OCI-LY7 (cell line): ENCODE measurements at places on chromosomes 11 and 22. TPM values are rescaled to one million over a fixed set of nuclear protein-coding genes. Genes with fewer than 3 reads are reported as not detected.
A peak's percentile ranks its signal among the peaks of the same experiment; 100 is the strongest.

Gene CCDC82
- 43.6 and 47.5 TPM in 2 replicates for total RNA-seq

Gene IGHMBP2
- total RNA-seq = 35.2 and 37.9 TPM in 2 replicates

Gene CCDC87
- total RNA-seq = 0.17 and 0.36 TPM in 2 replicates

Gene NLRP10
- not detected in 2 replicates for total RNA-seq

Gene GAL
- not detected in 2 replicates for total RNA-seq

Gene GGTLC3
- total RNA-seq = not detected in 2 replicates

Gene TEX54
- 0.89 TPM in 1 of 2 replicates, not detected in the other for total RNA-seq

Gene CBX7
- total RNA-seq = 19.6 and 31.5 TPM in 2 replicates

Gene NNMT
- not detected in 2 replicates for total RNA-seq

Gene CRYBB3
- not detected in 2 replicates for total RNA-seq

Gene IL17REL
- not detected in 2 replicates for total RNA-seq

Gene NXPE4
- not detected in 2 replicates for total RNA-seq

Gene BAIAP2L2
- total RNA-seq = 1.9 and 2.4 TPM in 2 replicates

Gene MAML2
- total RNA-seq = 0.15 and 0.26 TPM in 2 replicates

Gene SCN3B
- not detected in 2 replicates for total RNA-seq

Gene HEPACAM
- not detected in 2 replicates for total RNA-seq

Gene ARHGAP8
- not detected in 2 replicates for total RNA-seq

- DNase-seq = no peak
Measured at GRCh38 chr11:117146521-117146920, 2.4 kb downstream of the PAFAH1B2 start.

GRCh38 chr11:99268886-99269285 is 248.1 kb downstream of the CNTN5 start:
- DNase-seq = no peak

DNA sequence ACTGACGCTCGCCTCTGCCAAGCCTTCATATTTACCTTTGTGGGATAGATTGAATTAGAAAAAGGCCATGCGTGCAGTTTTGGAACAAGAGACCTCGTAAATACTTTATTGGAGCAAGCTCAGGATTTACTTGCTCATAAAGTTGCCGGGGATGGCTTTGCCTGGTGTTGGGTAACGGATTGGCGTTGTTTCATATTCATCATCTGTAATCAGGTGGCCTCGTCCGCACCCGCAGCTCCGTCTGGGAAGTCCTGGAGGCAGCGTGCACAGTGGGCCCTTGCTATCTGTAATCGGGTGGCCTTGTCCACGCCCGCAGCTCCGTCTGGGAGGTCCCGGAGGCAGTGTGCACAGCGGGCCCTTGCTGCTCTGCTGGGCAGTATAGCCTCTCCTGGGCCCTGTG is 1209.3 kb downstream of the BRD1 start:
- DNase-seq = no peak

DNA sequence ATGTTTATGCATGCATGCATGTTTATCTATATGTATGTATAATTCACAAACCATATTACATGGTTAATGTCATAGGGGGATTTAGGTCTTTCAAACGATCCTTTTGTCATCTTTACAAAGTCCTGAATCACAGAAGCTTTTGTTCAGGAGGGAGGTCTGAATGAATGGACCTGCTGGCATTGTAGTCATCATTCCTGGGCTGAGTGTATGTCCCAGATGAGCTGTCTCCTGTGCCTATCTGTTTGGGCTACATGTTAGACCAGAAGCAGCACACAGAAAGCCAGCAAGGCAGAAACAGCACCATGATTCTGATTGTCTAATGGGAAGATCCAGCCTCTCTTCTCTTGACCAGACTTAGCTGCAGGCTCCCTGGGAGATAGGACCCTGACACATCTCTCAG is 69.5 kb downstream of the ADM start:
- DNase-seq = no peak

DNA sequence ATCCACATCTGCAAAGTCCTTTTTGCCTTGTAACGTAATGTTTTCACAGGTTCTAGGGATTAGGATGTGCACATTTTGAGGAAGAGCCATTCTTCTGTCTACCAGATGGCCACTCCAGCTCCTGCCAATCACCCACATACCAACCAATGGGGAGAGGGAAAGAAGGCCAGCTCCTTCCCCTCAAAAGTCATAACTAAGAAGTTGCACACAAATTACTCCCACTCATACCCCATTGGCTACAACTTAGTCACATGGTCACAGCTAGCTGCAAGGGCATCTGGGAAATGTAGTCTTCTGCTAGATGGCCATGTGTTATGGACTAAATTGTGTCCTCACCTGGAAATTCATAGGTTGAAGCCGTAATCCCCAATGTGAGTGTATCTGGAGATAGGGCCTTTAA is 15.4 kb upstream of the MYOD1 start:
- peak; percentile 45 for DNase-seq

- DNase-seq = peak; percentile 1
Measured at GRCh38 chr11:44483919-44484610, 81.4 kb upstream of the CD82 start.

GRCh38 chr22:30045494-30045887 is 34.8 kb upstream of the HORMAD2 start:
- no peak for DNase-seq

DNA sequence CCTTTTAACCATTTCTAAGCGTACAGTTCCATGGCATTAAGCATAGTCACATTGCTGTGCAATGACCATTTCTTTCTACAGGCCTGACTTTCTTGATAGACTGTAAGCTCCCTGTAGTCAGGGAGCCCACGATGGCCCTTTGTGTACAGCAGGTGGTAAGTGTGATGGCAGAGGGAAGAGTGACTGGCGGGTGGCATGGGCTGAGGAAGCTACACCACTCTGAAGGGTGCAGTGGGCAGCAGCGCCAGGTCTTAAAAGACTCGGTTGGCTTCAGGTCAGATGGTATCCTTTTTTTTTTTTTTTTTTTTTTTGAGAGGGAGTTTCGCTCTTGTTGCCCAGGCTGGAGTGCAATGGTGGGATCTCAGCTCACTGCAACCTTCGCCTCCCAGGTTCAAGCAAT is 1.6 kb downstream of the PPM1F start:
- DNase-seq = no peak

DNA sequence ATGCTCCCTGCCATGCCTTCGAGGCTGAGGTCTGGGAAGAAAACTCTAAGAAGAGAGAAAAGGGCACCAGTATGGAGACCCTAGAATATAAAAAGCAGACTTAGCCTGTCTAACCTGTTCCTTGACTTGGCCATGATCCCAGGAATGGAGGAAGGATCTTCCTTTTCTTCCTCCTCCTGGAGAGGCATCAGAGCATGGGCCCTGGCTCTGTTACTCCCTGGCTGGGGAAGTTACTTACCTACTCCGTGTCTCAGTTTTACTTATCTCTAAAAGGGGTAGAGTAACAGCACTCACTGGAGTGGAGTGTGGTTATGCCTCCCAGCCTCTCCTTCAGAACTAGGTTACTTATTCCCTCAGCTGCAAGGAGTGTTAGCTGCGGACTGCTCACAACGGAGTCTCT is 55.2 kb upstream of the PHF21A start:
- DNase-seq = no peak

- DNase-seq = no peak
Measured at GRCh38 chr11:59180168-59180776, 8.3 kb downstream of the DTX4 start.

DNA sequence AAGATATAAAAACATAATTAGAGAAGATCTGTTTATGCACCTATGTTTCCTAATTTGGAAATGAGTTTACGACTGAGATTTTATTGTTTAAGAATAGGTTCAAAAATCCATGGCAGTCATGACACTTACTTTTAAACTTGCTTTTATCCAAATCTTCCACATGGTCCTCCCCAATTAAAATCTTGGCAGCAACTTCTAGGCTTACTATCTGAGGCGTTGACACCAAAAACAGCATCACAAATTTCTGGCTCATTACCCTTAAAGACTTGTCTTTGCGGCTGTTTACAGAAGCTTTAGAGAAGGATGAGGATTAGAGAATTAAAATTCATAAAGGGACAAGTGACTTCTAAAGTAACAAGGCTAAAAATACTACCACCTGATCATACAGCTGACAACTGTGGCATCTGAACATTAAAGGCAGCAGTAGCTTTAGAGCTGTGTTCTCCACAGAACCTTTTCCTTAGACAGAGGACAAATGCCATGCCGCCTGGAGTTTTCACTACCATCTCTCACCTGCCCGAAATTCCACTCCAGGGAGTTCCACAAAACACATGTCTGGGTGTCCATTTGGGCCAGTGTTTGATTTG is 6.4 kb downstream of the E2F8 start:
- no peak for DNase-seq

GRCh38 chr11:121212536-121213361 is 79.8 kb upstream of the SC5D start:
- DNase-seq = no peak

- no peak for DNase-seq
Measured at GRCh38 chr11:61172888-61173287, 11.7 kb upstream of the VPS37C start.

GRCh38 chr22:23069502-23070357 is 589 bp upstream of the GNAZ start:
- DNase-seq = peak; percentile 93

DNA sequence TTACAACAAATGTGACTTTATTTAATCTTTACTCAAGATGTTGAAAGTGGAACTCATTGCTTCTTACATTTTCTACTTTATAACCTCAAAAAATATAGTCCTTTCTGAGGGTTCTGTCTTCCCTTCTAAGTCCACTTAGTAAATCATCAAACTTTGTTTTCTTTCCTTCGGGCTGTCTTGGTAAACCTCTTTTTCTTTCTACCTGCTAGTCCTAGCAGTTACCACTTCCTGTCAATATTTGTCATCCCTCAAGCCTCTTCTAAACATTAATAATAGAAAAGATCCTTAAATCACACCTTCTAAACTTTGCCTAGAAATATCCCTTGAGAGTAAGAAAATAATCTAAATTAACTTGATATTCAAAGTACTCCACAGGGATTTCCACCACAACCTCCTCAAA is 580.4 kb downstream of the CNTN5 start:
- no peak for DNase-seq

GRCh38 chr11:1927848-1928469 is 8.5 kb downstream of the TNNT3 start:
- no peak for DNase-seq

GRCh38 chr11:125955856-125956255 is 10.0 kb downstream of the VSIG10L2 start:
- no peak for DNase-seq

- DNase-seq = no peak
Measured at GRCh38 chr22:47899894-47900293, 1137.4 kb downstream of the TBC1D22A start.

DNA sequence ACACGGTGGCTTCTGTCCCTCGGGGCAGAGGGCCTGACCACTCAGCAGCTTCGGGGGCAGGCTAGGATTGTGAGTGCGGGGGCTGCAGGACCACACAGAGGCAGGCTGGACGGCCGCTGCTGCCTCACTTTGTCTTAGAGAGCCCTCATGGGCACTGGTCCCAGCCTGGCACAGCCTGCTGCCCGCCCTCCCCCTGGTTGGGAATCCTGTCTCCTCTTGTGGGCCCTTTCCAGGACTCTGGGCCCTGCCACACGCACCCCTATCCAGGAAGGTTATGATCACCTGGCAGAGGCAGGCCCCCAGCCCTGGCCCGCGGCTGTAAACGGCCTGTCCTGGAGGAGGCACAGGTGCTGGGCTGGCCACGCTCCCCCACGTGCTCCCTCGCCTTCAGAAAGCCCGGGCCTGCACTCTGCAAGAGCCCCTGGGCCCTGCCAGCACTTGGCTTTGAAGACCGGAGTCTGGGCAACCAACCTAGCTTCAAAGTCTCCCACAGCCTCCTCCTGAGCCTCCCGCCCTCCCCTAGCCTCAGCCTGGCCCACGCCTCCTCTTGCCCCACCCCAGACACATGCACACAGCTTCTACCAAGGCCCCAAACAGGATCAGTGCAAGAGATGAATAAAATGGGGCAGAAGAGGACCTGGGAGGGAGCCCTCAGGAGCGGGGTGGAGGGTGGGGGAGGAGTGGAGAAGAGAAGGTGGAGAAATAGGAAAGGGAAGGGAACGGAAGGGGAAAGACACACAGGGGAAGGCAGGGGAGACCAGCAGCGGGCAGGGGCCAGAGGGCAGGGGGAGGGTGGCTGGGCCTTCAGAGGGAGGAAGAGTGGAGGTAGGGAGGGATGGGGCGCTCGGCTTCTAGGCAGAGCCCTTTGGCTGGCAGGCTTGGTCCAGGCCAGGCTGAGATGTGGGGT is 31.0 kb downstream of the SYT7 start:
- no peak for DNase-seq

DNA sequence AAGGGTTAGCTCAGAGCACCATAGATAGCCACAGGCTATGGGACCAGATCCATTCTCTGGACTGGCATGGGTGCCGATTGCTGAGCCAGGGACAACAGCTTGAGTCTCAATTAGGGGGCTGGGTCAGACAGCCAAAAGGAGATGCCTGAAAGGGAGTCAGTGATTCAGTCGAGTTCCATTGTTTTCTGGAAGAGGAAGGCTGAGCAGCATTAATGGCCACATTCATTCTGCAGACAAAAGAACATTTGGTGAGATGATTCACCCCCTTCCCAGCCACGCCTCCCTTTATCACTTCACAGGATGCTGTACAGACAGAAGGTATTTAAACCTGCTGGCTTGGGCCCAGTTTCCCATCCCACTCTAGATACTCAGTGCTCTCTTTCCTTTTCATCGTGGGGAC is 131.9 kb downstream of the ADAMTS15 start:
- DNase-seq = no peak

- DNase-seq = peak; percentile 75
Measured at GRCh38 chr22:22877523-22878210, 9.9 kb upstream of the IGLL5 start.

GRCh38 chr11:75073459-75074190 is 23.1 kb downstream of the OR2AT4 start:
- peak; percentile 10 for DNase-seq

DNA sequence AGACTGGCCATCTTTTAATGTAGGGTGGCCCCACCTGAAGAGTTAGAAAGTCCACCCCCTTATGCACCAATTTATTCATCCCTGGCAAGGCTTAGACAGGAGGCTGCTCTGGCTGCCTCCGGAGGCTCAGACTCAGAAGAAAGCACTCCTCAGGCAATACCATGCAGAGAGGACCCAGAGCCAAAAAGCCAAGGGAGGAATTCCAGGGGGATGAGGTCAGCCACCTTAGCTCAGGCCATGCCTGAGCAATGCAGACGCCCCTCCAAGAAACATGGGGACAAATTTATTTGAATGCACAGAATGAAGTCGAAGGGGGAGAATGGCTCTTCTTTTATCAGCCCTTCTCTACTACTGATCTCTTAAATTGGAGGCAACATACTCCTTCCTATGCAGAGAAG is 39.7 kb upstream of the GLYAT start:
- DNase-seq = no peak

- DNase-seq = no peak
Measured at GRCh38 chr11:115884800-115885534, 380.8 kb upstream of the CADM1 start.

GRCh38 chr22:29336751-29337490 is 21.4 kb upstream of the RASL10A start:
- no peak for DNase-seq

DNA sequence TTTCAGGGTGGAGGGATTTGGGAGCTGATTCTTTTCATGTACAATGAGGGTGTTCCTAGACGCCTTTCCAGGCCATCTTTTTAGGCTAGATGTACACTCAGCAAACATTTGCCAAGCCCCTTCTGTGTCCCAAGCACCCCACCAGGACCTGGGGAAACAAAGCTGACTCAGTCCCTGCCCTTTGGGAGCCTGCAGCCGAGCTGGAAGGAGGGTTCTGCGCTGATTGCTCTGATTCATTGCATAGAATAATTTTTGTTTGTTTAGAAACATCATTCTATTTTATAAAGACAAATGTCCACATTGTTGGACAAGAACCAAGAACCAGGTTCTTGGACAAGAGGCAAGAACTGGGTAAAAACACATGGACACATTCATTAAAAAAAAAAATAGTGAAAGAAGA is 16.7 kb downstream of the TP53AIP1 start:
- DNase-seq = no peak

- no peak for DNase-seq
Measured at GRCh38 chr11:34658071-34659015, 37.5 kb downstream of the EHF start.

GRCh38 chr11:75441804-75442132 is 8.8 kb upstream of the KLHL35 start:
- no peak for DNase-seq
